ENCODE measurements at places on chromosomes 4 and X.

DNA sequence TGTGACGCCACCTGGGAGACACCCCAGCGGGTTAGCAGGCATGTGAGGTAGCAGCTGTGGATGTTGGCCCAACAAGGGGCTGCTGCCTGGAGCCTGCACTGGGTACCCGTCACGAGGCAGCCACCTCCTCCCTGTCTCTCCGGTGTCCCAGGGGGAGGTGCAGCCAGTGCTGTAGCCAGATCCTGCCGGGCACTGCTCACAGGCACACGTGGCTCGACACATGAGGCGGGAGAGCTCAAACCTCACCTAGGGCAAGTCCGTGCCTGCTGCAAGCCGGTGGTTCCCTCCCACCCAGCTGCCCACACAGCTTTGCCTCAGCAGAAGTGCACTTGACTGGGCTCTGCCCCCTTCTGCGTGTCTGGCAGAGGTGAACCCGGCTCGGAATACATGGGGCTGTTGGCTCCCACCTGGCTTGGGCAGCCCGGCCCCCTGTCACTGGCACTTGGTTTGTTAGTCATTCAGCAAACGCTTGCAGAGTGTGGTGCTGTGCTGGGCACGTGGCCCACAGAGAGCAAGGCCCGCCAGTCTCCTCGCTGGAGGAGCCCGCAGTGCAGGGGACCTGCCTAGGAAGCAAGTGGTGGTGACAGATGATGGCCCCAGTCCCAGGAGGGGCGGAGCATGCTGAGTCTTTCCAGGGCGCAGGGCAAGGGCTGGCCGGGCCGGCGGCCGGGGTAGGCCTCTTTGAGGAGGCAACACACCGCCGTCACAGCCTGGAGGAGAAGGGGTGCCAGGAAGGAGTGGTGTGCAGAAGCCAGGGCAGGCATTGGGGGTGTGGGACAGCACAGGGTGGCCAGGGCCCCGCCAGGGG is 10.1 kb upstream of the SH3TC1 start:
- no peak for DNase-seq

- no peak for DNase-seq
These were observed 33.8 kb upstream of the MAMLD1 start for GRCh38 chrX:150329282-150329681.

DNA sequence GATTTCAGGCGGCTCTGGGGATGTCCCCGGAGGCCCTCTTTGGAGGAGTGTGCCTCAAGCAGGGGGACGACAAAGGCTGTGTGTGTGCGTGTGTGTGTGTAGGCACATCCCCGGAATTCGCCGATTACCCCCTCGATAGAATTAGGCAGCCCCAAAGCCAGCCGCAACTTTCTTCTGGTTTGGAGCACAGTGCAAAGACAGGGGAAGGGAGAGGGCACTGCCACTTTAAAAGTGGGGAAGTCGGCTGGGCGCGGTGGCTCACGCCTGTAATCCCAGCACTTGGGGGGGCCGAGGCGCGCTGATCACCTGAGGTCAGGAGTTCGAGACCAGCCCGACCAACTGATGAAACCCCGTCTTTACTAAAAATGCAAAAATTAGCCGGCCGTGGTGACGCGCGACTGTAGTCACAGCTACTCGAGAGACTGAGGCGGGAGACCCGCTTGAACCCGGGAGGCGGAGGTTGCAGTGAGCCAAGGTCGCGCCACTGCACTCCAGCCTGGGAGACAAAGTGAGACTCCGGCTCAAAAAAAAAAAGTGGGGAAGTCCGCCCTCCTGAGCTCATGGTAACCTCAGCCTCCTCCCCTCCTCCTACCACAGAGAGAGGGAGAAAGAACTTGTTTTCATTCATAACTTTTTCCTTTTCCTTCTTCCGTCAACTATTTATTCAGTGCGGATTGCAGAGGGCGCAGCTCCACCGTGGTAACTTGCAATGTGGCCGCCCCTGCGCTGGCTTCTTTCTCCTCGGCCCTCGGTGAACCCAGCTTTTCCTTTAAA is 2.4 kb downstream of the SPRY1 start:
- peak; percentile 8 for DNase-seq

GRCh38 chrX:134173541-134174272 is 63.3 kb upstream of the CCDC160 start:
- no peak for DNase-seq

DNA sequence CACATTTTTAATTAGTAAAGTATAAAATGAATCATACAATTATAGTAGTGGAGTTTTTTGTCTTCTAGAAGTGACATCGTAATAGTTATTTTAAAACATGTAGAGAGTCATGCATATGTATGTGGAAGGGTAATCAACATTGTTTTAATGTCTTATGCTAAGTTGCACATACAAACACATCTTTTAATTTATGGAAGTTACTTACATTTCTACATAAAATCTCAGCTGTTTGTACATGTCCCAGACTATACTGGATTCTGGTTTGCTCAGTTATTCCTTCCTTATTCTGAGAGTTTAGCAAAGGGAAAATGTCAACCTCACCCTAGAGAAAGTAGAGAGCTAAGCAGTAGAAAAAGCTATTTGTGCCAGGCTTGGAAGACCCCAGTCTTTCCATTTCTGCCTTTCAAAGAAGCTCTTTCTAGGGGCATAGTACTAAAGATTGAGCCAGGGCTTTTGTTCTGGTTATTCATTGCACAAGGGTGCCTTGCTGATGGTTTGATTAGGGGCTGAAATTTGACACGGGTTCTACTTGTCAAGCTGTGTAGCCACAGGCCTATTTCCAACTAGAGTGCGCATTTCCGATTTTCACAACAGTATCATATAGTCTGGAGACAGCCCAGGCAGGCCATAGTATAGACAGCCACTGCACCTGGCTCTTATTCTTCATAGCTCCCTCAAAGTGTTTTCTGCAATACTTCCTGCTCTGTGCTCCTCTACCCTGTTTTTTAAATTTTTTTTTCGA is 106.3 kb downstream of the RPA4 start:
- DNase-seq, result no peak

GRCh38 chrX:24204958-24205357 is 55.4 kb downstream of the ZFX start:
- no peak for DNase-seq
